Activated T-cell treated with anti-CD3 and anti-CD28 coated beads, Interleukin-2, amount 50 U/mL, for 24 hours (primary cell): ENCODE measurements at places on chromosomes 13 and 19.

- no peak for DNase-seq
These were observed 368.0 kb upstream of the SGCG start for GRCh38 chr13:22812793-22813192.

- no peak for DNase-seq
These were observed 45.4 kb downstream of the CCL25 start for GRCh38 chr19:8097681-8098567.

DNA sequence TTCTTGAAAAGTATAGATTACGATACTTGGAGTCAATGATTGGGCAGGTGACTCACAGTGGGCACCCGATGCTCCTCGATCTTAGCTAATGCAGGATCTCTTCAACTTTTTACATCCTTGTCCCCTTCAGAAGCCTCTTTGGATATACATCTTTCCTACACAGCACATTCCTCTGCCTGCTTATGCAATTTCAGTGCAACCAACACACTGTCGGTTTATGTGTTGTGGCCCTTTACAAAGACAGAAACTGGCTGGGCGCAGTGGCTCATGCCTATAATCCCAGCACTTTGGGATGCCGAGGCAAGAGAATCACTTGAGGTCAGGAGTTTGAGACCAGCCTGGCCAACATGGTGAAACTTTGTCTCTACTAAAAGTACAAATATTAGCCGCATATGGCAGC, 2.6 kb downstream of the GPR42 start:
- no peak for DNase-seq

DNA sequence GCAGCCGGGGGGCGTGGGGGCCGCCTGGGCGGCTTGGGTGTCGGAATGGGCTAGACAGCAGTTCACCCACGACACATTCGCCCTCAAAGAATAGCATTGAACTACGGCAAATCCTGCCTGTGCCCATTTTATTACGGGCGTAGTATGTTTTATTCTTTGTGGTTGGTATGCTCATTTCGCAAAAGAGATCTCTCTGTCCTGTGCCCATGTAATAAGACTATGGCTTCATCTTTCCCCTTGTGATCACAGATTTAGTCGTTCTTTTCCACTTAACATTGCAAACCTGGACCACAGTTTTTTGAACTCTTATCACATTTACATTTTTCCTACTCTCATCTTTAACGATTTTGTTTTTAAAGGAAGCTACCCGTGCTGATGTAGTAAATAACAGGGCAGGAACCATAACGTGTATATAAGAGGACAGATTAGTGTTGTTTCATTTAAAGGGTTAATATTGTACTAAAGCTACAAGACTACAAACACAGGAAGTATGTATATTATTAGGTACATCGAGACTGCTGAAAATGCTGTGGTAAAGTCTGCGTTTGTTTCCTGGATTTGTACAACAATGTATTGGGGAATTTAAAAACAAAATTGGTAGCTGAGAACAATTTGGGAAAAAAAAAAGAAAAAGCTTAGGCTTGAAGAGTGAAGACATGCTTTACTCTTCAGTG, 3.2 kb upstream of the MYCBP2 start:
- no peak for DNase-seq

GRCh38 chr13:90287521-90287920, 1060.0 kb upstream of the MIR17HG start:
- DNase-seq: no peak

GRCh38 chr19:49968279-49968922, 7.4 kb upstream of the SIGLEC11 start:
- DNase-seq: no peak

DNA sequence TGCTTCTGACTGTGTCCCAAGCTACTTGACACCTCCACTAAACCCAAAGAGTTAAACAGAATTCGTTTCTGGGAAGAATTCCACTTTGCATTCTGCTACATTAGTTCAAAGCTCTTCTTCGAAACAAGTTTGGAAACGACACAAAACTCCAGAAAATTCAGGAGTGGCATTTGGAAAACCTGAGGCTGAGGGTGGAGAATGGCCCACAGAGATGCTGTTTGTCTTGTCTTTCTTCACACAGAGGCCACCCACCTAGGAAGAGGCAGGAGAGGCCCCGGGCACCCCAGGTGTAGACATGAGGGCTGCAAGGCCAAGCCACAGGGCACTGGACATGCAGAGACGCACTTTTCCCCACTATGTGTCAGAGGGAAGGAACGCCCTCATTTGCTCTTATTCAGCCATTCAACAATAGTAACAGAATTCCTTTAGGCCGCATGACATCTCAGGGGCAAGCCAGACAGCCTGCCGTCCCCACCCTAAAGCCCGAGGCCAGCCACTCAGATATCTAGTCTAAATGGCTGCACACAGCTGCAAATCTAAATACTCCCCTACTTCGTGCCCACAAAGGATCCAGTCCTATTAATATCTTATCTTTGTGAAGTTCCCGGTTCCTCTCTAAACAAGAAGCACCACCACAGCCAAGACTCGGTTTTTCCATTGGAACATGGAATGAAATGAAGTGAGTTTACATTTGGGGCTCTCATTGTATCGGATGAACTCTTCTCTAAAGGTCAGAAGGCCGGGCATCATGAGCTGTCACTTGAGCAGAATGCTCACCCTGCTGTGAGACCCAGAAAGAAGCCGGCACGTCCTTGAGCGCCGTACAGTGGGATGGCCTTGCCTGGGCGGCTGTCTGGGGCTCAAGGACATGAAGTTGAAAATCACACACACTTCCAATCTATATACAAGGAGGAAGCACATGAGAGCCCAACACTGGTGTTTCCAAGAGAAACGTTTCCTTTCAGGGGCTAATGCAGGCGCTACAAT, 19.8 kb downstream of the COL4A1 start:
- no peak for DNase-seq

DNA sequence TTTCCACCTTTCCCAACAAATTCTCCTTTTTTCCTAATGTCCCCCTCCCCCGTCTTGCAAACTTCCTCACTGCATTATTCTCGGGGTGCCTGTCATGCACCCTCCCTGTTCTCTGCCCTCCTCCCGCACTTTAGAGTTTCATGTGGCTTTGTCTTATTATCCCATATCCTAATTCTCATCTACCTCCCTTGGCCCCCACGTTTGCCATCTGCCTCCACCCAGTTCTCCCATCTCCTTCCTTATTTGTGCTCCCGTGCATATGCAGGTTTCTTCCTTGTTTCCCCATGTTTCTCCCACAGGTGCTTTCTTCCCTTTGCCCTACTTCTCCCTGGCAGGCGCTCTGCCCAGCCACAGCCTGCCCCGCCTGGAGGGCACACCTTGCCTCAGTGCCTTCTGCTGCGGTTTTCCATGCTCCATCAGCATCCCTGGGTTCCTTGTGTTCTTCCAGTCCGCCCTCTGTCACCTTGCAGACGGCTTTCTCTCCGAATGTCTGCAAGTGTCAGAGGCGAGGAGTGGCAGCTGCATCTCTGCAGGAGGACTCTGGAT, 1.5 kb downstream of the SPATA13 start:
- DNase-seq: no peak

DNA sequence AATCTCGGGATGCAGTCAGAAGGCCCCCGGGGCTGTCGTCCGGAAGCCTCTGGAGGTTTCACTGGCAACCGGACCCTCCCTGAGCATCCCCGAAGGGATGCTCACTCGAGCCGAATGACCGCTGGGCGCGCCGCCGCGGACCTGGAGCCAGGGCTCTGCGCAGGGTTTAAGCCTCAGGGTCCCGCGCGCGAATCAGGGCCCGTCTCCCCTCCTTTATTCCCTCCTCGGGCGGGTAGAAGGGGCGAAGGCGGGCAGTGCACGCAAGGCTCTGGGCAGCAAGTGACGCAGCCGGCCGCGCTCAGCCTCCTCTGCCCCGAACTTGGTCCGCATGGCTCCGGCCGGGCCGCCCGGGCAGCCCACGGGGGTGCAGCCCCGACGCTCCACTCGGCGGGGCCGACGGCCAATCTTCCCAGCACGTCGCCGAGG, 572 bp downstream of the SHISA2 start:
- peak; percentile 48 for DNase-seq

DNA sequence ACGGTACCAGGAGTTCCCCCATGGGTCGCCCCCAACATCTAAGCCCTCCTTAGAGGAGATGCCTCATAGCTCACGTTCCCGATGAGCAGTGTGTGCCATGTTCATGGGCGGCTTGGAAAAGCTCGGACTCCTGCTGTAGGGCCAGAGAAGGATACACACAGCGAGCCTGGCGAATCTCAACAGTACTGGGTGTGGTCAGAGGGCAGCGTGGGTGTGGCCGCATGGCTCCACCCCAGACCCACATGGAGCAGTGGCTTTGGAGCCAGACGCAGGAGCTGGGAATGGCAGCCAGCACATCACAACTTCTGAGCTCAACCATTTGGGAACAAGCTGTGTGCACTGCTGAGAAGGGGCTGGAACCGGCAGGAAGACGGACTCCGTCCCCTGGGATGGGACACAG, 15.6 kb downstream of the CAPS start:
- DNase-seq: no peak

GRCh38 chr13:51158365-51158764, 47.3 kb upstream of the C13orf42 start:
- DNase-seq: no peak

- DNase-seq: no peak
These were observed 137.2 kb upstream of the DACH1 start for GRCh38 chr13:72004246-72004645.

DNA sequence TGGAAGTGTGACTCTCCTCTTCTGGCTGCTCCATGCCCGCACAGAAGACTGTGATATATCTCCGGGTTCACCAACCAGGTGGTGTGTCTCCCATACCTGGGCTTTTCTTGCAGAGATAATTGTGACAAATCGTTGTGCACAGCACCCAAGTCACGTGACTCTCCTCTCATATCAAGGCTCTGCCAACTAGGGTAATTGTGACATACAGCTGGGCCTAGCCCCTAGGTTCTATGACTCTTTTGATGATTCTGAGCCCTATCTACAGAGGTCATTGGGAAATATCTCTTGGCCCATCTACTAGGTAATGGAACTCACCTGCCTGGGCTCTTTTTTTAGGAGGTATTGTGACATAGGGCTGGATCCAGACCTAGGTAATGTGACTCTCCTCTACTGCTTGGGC, 89.8 kb downstream of the ZNF429 start:
- no peak for DNase-seq

DNA sequence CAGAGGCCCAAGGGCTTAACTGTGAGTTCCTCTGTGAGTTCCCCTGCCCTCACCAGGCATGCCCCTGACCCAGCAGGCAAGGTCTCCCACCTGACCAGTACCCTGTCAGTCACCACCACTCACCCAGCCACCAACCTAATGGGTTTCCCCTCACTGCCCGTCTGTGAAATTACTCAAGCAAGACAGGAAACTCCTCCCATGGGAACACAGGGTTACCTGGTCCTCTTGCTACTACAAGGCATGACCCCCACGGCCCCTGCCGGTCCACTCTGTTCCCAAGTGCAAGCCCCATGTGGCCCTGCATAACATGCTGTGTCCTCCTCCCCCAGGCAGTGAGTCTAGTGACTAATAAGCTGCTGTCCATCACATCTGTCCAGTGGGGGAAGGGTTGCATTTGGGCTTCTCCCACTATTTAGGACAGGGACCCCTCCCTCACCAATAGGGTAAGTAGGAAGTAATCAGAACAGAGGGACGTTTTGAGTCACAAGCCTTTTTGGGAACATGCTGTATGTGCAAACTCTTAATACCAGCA, 8.0 kb upstream of the DHRS12 start:
- peak; percentile 37 for DNase-seq

GRCh38 chr13:39588384-39588783, 14.6 kb downstream of the LHFPL6 start:
- DNase-seq: no peak

GRCh38 chr13:111533900-111534683, 213.7 kb downstream of the TEX29 start:
- no peak for DNase-seq

DNA sequence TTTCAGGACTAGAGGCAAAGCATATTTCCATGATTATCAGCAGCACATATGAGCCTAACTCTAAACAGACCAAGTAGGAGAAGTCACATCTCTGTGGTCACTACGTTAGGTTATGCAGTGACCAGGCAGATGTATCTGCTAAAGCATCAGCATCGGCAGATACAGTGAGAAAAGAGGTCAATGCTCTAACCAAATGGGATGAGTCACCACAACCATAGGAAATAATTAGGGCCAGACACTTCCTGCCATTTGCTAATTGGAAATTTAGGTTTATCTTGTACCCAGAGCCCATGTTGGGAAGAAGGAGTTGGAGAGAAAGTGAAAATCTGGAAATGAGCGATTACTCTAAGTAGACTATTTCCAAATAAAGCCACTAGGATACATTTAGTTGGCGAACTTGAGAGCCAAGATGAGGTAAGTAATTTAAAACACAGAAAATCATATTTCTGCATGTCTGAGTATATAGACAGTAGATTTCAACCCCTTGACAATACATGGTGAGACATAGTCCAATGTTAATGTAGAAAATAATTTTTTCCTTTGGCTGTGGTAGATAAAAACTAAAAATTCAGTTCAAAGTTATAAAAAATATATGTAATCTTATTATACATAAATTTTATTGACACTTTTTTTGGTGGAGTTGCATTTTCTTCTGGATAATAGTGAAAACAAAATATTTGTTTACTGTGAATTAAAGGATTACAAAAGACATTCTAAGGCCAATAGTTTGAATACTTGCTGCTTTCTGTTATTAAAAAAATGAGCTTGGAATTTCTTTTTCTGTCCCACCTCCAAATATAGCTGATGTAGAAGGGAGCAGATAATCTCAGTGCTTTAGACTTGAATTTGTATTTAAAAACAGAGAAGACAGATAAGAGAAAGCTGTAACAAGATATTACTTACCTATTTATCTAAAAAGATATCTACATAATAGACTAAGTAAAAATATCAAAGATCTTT, 104.4 kb upstream of the CSNK1A1L start:
- DNase-seq: no peak

GRCh38 chr19:18789883-18790565, 1.1 kb downstream of the COMP start:
- DNase-seq: peak; percentile 52

DNA sequence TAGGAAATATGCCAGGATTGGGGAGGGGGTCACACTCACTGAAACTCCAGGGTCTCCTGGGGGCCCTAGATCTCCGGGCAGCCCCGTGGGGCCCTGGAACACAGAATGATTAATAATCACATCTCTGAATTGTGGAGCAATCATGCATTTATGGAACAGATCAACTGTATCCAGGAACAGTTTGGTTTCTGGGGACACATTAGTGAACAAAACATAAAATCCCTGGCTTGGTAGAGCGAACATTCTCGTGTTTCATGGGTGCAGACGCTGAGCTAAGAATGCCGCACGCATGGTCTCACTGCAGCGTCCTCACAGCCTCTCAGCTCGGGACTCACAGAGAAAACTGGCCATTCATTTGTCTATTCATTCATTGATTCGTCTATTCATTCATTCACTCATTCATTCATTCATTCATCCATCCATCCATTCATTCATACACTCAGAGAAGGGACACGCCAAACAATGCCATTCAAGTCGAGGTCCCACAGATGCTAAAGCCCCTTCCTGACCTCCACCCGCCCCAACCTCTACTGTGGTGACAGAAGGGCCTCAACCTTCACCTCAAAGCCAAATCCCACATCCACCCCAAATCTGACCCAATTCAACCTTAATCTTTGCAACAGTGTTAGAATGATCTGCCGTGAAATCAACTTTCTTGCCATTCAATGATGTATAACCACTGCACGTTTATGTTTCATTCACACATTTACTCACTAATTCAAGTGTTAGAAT, 35.0 kb upstream of the OLFM2 start:
- DNase-seq: no peak
